NCI-H446 (cell line): ENCODE measurements at places on chromosomes 12 and 14.

DNA sequence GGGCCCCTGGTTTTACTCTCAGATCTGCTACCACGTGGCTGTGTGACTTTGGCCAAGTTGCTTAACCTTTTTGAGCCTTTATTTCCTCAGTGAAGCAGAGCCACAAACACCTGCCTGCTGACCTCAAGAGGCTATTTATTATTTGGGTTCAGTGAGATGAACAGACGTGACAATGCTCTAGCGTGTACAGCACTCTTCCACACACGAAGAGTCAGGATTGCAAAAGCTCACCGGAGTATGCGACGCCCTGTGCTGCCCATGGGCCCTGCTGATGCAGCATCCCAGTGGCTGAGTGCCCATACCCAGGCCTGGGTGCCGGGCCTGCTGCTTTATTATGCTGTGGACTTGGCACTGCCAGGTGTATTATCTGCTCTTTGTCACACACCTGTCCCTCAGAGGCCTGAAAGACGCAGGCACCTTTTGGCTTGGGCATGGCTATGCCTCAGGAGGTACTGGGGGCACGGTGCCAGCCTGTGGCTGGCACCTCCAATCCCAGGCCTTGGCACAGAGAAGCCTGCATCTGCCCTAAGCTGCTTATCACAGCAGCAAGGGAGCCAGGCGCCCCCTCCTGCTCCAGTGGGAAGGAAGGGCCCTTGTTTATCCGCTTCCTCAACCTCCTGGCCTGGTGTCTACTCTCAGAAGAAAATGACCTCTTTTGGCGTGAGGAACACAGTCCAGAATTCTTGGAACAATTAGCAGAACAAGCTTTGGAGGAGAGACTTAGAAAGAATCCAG lies 22.3 kb upstream of the TC2N start:
- DNase-seq = no peak

GRCh38 chr12:102570256-102570655 lies 89.9 kb upstream of the IGF1 start:
- no peak for DNase-seq

- no peak for DNase-seq
These were observed 24.2 kb downstream of the SFSWAP start for GRCh38 chr12:131735153-131735456.

- DNase-seq = no peak
These were observed 518.6 kb downstream of the VRK1 start for GRCh38 chr14:97315790-97316189.

GRCh38 chr12:103441437-103442181 lies 54.2 kb downstream of the C12orf42 start:
- DNase-seq = no peak

GRCh38 chr12:73181244-73181643 lies 909.1 kb downstream of the TRHDE start:
- no peak for DNase-seq

DNA sequence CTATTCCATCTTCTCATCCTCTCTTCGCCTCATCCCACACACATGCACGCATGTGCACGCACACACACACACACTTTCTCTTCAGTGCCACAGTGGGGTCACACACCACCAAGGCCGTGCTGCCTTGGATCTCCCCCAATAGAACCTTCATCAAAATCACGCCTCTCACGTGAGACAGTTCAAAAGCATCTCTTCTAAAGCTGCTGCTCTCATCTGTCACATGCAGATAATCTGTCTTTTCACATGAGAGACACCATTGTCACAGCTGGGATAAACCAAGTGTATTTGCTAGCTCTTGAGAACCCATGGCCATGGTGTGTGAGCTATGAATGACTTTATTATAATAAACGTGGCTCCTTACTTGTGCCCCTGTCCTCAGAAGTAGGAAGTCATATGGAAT lies 218.7 kb downstream of the EGLN3 start:
- DNase-seq = no peak

- DNase-seq = no peak
These were observed 74.9 kb downstream of the ALG10 start for GRCh38 chr12:34097213-34097612.

DNA sequence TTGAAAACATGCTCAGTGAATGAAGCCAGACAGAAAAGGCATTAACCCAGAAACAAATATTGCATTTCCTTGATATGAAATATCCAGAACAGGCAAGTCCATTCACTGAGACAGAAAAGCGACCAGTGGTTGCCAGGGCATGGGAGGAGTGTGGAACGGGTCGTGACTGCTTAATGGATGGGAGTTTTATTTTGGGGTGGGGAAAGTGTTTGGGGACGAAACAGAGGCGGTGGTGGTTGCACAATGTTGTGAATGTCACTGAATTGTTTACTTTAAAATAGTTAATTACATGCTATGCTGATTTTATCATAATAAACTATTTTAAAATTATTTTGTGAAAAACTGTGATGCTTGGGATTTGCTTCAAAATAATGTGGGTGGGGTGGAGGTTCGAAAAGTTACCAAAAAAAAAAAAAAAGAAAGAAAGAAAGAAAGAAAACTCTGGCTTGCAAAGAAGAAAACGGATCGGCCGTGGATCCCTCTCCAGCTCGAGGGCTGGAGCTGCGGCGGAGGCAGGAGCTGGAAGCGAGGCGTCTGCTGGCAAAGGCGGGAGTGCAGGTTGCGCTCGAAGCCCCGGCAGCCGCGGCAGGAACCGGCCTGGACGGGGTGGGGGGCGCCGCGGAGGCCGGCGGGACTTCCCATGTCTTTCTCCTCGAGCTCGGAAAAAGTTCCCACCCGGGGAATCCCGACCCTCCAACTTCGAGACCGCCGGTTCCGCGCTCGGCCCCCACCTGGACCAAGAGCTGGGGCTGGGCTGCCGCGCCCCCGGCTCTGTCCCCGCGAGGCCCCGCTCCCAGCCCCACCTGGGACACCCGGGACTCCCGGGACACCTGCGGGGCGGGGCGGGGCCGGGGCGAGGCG lies 524 bp upstream of the P2RX2 start:
- DNase-seq = no peak

DNA sequence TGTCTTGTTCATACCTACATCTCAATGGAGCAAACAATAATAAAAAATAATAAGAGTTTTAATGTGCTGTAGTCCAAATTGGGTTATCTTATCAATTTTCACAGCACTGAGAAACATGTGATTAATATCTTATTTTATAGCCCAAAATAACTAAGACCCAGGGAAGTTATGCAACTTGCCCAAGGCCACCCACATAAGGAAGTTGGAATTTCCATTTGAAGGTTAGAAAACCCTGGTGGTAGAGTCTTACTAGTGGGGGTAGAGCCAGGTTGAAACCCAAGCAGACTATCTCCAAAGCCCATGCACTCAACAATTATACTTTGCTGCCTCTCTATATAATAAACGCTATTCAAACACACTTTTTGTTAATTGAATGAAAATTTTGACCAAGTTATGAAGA lies 270.0 kb upstream of the CAND1 start:
- DNase-seq = no peak

DNA sequence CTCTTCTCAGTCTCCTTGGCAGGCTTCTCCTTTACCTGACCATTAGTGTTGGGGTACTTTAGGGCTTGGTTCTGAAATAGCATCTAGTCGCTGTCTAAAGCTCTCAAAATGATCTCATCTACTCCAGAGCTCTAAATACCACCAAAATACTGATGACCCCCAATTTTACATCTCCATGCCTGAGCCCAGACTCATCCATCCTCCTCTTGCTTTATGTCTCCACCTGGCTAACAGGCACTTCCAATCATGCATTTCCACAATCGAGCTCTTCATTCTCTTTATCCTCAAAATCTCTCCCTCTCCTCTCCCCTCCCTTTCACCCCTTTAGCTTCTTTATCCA lies 40.5 kb upstream of the PTGR2 start:
- DNase-seq = no peak

- no peak for DNase-seq
These were observed 208.2 kb downstream of the DIO2 start for GRCh38 chr14:80003138-80003537.

DNA sequence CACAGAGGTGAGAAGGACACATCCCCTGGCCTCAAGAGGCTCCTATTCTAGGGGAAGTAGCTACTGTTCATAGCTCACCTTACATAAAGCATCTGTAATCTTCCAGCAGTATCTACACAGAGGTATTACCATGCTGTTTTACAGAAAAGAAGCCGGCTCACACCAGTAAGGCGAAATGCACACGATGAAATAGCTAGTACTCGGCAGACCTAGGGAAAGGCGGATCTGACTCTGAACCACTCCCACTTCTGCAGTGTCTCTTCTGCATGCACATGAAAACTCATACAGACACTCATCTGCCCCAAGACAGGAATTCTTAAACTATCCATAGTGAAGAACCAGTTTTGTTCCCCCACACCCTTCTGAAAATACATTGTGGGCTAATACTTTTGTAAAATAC lies 73.6 kb downstream of the IQSEC3 start:
- DNase-seq = no peak

DNA sequence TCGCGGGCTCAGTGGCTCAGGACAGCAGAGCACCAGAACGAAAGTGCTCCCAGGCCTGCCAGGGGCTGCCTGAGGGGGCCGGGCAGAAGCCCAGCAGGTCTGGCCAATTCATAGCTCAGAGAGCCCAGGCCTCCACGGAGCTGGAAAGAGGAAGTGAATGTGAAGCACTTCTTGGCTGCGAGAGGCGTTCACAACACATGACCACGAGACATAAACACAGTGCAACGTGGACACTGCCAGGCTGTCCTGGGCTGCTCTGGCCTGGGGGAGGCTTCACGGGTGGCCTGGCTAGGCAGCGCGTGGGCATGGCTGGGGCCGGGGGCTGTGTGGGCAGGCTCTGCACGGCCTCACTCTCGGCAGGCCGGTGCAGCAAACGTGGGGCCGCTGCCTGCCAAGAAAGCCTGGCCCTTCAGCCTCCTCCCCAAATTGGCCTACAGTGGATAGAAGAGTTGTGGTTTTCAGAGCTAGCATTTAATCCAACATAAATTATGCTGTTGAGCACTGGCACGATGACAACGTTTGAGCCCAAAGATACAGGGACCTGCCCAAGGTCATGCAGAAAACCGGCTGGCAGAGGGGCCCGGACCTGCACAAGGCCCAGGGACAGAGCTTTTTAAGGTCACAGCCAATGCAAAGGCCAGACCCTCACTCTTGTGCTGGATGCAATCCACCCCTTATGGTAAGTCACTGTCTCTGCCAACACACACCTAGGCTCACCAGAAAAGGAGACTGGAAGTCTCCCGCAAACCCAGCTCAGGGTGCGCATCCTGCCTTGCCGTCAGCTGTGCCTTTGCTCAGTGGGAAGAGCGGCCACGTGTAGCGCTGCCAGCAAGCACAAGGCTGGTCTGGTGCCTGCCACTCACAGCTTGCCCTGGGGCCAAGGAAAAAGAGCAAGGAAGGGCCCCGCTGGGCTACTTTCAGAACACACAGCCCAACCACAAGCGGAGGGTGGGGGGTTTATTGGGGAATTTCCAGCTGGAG lies 8.6 kb downstream of the SLC25A29 start:
- DNase-seq = peak; percentile 27

DNA sequence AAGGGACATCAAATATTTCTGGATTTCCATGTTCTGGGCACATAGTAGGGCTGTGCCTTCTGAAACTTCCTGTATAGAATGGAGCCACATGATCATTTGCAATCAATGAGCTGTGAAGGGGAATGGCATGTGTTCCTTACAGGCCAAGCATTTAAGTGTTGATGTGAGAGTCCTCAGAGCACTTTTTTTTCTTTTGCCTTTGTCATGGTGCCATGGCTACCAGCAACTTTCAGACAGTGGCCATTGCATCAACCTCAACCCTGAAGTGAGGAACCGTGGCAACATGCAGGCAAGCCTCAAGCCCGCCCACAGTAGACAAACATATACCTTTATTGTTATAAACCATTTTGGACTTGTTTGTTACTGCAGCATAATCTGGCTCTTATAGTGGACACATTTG lies 948.1 kb downstream of the NRXN3 start:
- DNase-seq = no peak

- DNase-seq = no peak
These were observed 620.1 kb downstream of the NRXN3 start for GRCh38 chr14:78790271-78790670.
